ENCODE measurements at places on chromosomes 13 and 19.

DNA sequence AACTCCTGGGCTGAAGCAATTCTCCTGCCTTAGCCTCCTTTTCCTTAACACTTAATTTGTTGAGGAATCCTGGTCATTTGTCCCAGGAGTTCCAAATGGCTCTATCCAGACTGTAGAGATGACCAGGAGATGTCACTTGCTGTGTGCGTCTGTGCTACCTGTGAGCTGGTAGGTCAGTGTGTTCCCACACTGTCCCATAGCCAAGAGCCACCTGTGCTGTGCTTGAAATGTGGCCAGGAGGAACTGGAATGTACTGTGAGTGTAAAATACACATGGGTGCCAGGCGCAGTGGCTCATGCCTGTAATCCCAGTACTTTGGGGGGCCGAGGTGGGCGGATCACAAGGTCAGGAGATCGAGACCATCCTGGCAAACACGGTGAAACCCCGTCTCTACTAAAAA is 29.4 kb upstream of the KDM4B start:
- DNase-seq: no peak

GRCh38 chr13:38582133-38582532 is 104.7 kb upstream of the FREM2 start:
- DNase-seq: no peak

GRCh38 chr13:101398191-101398590 is 18.1 kb downstream of the NALCN start:
- DNase-seq: no peak

DNA sequence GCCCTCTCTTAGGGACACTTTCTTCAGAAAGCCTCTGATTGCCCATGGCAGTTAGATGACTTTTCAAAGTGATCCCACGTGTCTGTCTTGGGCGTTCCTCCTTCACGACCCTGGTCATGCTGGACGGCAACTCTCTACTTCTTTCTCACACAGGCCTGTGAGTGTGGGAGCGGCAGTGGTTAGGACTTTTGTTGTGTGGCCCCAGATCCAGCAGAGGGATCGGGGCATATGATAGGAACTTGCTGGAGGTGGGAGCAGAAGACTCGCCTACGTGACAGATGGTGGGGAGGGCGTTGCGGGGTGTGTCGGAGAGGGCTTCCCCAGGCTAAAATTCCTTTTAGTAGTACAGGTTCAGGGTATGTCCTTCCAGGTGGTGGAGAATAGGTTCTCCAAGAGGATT is 289.5 kb upstream of the MAB21L1 start:
- DNase-seq: no peak

GRCh38 chr19:40995355-40995754 is 4.3 kb downstream of the CYP2B6 start:
- no peak for DNase-seq

DNA sequence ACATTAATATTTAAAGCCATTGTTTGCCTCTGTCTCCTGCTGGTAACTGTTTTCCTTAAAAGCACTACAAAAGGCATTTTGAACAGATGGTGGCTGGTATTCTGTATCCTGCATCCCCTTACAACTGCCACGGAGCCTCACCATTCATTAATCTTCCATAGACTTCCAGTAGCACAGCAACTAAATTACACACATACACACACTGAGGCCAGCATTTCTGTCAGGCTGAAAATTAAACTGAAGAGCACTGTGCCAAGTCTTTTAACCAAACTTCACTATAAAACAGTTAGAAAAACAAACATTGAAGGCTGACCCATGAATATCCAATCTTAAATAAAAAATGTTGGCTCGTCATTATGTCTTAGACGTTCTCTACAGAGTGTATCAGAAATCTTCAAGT is 697.8 kb downstream of the DACH1 start:
- no peak for DNase-seq

DNA sequence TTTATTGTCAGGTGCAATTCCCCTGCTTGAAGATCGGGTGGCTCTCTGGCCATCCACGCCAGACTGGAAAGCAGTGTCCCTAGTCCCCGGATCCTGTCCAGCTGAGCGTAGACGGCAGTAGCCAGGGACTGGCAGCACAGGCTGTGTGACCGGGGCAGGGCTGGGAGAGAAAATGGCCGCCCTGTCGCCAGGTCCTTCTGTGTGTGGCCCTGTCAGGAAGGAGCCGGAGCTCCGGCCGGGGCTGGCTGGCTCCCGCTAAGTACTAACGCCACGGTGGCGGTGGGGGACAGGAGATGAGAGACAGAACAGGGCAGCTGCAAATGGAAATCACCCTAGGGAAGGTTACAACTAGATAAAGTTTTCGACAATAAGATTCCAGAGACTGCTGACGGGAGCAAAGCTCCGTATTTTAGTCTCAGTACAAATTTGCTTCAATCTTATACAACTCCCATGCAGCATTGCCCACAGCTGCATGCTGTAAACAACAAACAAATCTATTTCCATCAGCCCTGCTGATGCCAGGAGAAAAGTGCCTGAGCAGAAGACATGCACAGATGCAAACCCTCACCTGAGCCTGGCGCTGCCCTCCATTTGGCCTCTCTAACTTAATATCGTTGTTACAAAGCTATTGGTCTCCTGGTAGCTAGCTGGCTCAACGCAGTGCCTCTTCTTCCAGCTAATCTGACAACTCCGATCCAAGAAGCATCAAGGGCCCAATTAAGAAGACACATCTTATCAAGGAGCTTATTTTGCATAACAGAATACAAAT is 253.0 kb downstream of the TSHZ3 start:
- no peak for DNase-seq

DNA sequence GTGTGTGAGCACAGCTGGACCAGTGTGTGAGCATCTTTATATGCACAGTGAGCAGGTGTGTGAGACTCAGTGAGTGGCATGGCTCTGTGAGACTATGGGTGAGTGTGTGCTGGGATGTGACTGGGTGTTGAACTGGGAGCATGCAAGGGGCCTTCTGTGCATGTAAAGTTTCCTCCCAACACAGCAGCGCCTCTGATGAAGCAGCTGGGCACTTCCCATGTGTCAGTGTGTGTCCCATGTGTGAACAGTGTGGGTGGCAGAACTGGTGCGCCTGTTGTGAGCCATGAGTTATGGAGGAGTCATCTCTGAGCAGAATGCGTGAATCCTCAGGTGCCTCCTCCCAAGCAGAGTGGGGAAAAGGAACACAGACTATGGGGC is 24.1 kb downstream of the LGALS16 start:
- peak; percentile 38 for DNase-seq

DNA sequence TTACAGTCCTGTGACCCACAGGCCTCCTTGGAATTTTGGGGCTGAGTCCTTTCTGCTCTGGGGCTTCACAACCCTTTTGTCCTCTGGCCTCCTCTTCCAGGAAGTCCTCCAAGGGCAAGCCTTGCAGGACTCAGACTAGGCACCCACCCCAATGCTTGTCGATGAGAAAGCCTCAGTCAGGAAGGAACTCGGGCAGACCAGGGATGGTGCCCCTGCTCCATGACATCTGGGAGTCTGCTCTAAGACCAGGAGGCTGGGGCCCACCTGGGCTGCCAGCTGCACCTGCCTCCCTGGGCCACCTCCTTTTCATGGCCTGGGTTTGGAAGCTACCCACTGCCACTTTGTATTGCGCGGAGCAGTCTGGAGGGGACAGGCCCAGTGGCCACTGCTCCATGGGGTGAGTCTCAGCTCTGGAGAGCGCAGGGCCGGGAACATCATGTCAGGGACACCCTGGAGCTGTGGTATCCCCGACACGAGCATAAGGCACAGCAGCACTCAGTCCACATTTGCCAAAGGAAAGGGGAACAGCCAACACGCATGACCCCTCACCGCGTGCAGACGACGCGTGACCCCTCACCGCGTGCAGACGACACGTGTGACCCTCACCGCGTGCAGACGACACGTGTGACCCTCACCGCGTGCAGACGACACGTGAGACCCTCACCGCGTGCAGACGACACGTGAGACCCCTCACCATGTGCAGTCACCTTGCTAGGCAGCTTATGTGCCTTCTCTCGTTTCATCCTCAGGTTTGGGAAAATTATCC is 10.8 kb downstream of the C2CD4C start:
- no peak for DNase-seq

DNA sequence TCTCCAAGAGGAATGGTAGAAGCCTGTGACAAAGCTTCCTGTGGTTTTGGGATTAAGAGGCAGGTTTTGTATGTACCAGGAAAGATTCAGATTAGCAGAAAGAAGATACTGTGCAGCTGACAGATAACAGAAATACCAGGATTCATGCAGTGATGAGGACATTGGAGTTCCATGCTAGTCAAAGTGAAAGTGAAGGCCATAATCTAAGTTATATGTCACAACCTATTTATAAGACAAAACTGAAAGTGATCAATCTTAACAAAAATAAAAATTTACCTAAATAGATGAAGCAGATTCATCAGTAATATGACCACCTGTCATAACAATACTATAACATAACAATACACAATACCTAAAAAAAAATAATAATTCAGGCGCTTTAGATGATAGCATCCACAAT is 1305.2 kb upstream of the PCDH9 start:
- DNase-seq: no peak

GRCh38 chr13:59447846-59448620 is 715.7 kb downstream of the DIAPH3 start:
- no peak for DNase-seq

GRCh38 chr19:47404334-47405196 is 14.8 kb downstream of the MEIS3 start:
- DNase-seq: no peak

- DNase-seq: no peak
These were observed 279.3 kb downstream of the DCLK1 start for GRCh38 chr13:35851881-35852280.

DNA sequence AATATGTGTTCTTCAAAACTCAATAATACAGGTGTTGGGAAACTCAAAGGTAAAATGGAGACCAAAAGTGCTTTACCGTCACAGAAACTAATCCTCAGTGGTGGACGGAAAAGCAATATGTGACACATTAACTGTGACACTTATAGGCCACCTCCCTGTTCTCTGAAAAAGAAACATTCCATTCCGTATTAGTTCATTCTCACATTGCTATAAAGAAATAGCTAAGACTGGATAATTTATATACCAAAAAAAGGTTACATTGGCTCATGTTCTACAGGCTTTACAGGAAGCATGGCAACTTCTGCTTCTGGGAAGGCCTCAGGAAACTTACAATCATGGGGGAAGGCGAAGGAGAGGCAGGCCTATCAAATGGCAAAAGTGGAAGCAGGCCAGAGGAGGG is 435.3 kb upstream of the HTR2A start:
- no peak for DNase-seq

GRCh38 chr13:112113348-112113747 is 46.4 kb downstream of the SOX1 start:
- no peak for DNase-seq

DNA sequence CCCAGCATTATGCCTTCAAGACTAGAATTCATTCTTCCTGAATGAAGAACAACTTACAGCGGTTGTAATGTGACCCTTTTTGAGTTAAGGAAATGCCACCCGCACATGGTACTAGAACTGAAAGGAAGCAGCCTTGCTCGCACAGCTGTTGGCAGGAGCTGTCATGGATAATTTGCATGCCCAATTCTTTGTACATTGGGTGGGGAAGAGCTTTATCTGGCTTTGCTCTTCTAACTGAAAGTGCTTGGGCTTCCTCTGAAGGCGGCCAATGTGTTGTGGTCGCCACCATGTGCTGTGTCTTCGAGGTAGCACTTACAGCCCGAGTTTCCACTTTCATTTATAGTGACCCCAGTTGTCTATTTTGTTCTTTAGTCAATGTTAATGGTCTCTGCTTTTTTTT is 3.4 kb downstream of the CCNE1 start:
- DNase-seq: no peak

- no peak for DNase-seq
These were observed 7.9 kb upstream of the JUNB start for GRCh38 chr19:12783291-12783848.

- DNase-seq: no peak
These were observed 52.0 kb upstream of the ARGLU1 start for GRCh38 chr13:106619688-106620555.

GRCh38 chr19:6587093-6587820 is 3.7 kb downstream of the CD70 start:
- no peak for DNase-seq

- DNase-seq: no peak
These were observed 160.2 kb downstream of the URI1 start for GRCh38 chr19:30102239-30102638.

GRCh38 chr19:3580156-3580934 is 4.9 kb upstream of the GIPC3 start:
- DNase-seq: no peak

DNA sequence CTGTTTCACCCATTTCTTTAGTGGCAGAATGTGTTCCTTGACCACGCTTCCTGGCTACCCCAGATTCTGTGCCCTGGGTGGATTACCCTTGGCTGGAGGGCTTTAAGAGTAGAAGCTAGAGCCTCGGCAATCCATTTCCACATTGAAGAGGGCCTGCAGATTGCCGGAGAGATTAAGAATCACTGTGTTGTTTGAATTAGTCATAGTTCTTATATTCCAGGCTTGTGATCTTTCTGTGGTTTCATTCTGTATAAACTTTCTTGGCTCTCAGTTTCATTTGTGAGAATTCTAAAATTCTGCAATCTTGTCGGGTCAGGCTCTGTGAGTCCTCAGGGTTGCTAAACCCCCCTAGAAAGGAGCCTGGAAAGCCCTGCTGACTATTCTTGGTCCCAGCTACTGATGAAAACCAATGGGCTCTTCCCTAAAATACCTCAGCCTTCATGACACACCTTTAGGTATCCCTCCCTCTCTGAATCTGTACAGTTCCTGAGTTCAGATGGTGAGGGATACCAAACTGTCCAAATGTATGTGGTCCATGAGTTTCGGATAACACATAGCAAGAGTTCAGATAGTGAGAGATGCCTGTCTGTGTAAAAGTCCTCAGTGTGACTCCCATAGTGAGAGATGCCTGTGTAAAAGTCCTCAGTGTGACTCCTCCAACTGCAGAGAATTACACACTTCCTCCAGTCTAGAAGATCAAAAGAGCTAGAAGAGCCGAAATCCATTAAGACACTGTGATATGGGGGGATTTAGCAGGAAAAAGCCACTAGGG is 4.3 kb downstream of the PHF11 start:
- no peak for DNase-seq

GRCh38 chr19:56150358-56150757 is 9.3 kb downstream of the ZNF444 start:
- DNase-seq: no peak

DNA sequence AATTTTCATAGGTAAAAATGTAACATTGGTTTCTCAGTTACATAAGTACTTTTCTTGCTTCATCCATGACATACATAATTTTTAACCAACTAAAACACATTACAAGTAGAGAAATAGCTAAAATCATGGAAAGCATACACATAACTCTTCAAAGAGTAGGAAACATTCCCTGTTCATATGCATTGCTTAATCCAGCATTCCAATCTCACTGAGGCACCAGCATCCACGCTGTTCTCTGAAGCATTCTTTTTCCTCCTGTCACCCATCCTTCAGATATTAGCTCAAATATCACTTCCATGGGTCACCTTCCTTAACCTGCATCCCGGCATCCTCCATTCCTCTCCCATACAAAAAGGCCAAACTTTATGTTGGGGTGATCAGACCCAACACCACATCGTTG is 79.1 kb downstream of the ZNF254 start:
- DNase-seq: no peak

GRCh38 chr13:94313926-94314325 is 165.6 kb downstream of the DCT start:
- DNase-seq: no peak

All from stimulated activated CD4-positive, alpha-beta T cell treated with anti-CD3 and anti-CD28 coated beads, Interleukin-12 subunit alpha, Interleukin-12 subunit beta, amount 100 ng/mL, for 24 hours (primary cell).